ENCODE measurements at places on chromosomes 12 and 14. TPM values are rescaled to one million over a fixed set of nuclear protein-coding genes. Genes with fewer than 3 reads are reported as not detected.

CABP1 gene
- 0.79 TPM for total RNA-seq

GRCh38 chr12:77010691-77011548 is 54.4 kb downstream of the E2F7 start:
- no peaks in the 10 kb centered on the region for H3K4me1 ChIP-seq
- no peaks in the 10 kb centered on the region for H3K36me3 ChIP-seq
- H3K27ac ChIP-seq: no peak overlapping the region
- peak; percentile 77 for DNase-seq
- H3K27me3 ChIP-seq: no peaks in the 10 kb centered on the region
- no peak overlapping the region for H3K4me3 ChIP-seq

DNA sequence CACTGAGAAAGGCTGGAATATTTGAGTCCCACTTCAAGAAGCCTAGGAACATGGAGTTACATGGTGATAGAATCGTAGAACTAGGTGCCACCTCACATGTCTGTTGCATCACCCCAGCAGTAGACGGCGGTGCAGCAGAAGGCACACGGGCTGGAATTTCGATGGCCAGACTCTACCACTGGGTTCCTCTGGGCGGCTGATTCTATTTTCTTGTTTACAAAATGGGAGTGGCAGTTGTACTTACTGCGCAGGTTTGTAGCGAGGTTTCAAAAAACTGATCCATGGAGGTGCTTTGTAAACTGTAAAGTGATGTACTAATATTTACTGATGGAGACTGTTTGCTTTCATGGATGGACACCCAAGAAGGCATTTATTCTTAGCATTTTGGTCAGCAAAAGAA is 45.7 kb downstream of the WDR20 start:
- H3K27me3 ChIP-seq: no peaks in the 10 kb centered on the region
- no peaks in the 10 kb centered on the region for H3K4me1 ChIP-seq
- H3K4me3 ChIP-seq: no peak overlapping the region
- H3K27ac ChIP-seq: no peak overlapping the region
- H3K36me3 ChIP-seq: no peaks in the 10 kb centered on the region
- DNase-seq: peak; percentile 45

- H3K27me3 ChIP-seq: no peaks in the 10 kb centered on the region
- no peaks in the 10 kb centered on the region for H3K36me3 ChIP-seq
- H3K4me1 ChIP-seq: no peaks in the 10 kb centered on the region
Observed at GRCh38 chr14:24659916-24660570, 26.1 kb upstream of the GZMB start.

DNA sequence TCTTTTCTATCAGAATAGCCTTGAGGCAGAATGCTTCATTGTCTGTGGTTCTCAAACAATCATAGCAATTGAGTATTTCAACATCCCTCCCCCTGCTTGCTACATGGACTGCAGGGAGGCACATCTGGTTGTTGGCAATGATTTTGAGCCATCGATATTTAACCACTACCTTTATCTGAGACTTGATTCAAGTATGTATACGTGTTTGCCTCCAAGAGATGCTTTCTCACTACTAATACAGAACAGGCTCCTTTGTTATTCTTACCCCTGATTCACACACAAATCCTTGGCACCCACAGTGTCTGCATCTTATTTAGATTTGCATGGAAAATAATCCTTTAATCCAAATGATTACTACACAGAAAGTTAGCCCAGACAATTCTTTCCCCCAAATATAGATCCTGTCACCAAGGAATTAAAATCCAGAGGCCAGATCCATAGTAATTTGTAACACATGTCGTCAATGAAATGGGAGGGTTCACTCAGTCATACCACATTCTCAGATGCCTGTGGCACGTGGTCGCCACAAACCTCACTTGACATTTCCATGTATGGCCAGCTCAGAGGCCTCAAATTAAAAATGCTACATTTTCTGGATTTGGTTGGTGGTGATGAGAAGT is 199.3 kb downstream of the ITPR2 start:
- H3K4me1 ChIP-seq: no peaks in the 10 kb centered on the region
- DNase-seq: no peak
- no peak overlapping the region for H3K27ac ChIP-seq
- H3K36me3 ChIP-seq: no peaks in the 10 kb centered on the region
- no peak overlapping the region for H3K4me3 ChIP-seq

B3GNT4 gene
- total RNA-seq: 0.69 TPM

Measured in colonic mucosa (tissue), 4 donors.